NCI-H1694 treated with DMSO at 0.1 percent for 48 hours (cell line): ENCODE measurements at places on chromosomes 6 and 20.

GRCh38 chr6:151551223-151551857, 57.5 kb downstream of the CCDC170 start:
- no peak for DNase-seq

DNA sequence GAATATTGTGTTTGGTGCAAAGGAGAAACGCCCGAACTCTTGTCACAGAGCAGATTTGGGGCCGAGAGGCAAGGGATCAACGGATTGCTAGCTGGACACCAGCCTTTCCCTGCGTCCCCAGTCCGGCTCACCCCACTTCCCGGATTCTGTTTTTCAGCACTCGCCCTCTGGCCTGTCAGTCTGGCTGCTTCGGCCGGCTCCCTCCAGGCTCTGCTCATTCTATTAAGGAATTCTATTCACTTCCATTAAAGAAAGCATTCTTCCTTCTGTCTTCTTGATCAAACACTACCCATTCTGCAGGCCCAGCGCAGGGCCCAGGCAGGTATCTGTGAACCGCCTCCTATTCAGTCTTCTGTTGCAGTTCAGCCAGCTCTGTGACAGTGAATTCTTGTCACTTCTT, 91.7 kb downstream of the RNF182 start:
- no peak for DNase-seq

- DNase-seq = no peak
Observed at GRCh38 chr6:134663356-134663755, 286.5 kb downstream of the ALDH8A1 start.

- DNase-seq = no peak
Observed at GRCh38 chr6:20038410-20039204, 173.7 kb downstream of the MBOAT1 start.

- DNase-seq = no peak
Observed at GRCh38 chr20:63837479-63837878, 6.4 kb upstream of the ZBTB46 start.

- DNase-seq = peak; percentile 54
Observed at GRCh38 chr6:136317021-136317694, 27.5 kb upstream of the BCLAF1 start.

GRCh38 chr20:17493173-17493572, 38.0 kb downstream of the BFSP1 start:
- DNase-seq = no peak

GRCh38 chr20:63206878-63207277, 9.1 kb downstream of the YTHDF1 start:
- DNase-seq = no peak

DNA sequence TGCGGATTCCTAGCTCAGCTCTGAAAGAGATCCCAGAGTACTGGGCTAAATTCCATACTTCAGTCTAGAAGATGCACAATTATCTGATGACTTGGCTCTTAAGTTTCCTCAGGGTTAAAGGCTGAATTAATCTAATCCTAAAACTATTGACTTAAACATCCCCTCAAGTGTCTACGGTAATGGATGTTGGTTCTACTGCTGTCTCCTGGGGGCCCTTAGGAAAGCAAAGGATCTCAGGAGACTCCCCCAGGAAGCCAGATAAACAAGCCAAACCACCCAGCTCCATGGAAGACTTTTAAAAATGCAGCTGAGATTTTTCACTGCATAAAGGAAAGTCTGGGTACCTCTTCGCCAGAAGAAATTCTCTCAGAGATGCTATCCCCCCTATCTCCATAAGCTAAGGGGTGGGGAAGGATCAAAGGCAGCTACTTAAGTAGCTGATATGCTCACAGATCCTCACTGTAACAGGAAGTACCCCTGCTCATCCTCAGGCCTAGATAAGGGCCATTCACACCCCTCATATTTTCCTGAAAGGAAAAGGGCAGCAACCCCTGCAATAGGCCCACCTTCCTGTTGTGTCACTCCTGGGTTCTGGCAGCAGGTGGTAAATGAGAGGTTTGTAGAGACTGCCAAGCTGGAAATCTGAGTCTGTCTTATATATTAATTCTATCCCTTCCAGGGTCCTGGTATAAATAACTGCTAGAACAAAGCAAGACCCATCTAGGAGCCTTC, 9.3 kb downstream of the NDRG3 start:
- no peak for DNase-seq

DNA sequence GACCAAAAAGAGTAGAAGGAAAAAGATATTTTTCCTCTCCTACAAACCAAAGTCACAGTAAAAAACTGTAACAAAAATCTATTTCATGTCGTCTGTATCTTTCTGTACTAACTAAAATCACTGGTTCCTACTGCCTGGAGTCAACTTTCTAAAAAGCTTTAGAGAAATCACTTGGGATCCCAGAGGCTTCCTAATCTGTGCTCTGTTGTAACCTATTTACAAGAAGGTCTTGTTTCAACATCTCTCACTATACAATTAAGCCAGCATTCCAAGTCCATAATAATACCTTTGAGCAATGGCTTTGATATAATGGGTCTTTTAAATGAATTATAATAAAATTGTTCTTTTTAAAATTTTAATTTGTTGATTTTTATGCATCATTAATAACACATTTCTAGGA, 20.4 kb downstream of the RAB23 start:
- no peak for DNase-seq

- DNase-seq = no peak
Observed at GRCh38 chr20:33477386-33478234, 12.3 kb upstream of the CBFA2T2 start.

DNA sequence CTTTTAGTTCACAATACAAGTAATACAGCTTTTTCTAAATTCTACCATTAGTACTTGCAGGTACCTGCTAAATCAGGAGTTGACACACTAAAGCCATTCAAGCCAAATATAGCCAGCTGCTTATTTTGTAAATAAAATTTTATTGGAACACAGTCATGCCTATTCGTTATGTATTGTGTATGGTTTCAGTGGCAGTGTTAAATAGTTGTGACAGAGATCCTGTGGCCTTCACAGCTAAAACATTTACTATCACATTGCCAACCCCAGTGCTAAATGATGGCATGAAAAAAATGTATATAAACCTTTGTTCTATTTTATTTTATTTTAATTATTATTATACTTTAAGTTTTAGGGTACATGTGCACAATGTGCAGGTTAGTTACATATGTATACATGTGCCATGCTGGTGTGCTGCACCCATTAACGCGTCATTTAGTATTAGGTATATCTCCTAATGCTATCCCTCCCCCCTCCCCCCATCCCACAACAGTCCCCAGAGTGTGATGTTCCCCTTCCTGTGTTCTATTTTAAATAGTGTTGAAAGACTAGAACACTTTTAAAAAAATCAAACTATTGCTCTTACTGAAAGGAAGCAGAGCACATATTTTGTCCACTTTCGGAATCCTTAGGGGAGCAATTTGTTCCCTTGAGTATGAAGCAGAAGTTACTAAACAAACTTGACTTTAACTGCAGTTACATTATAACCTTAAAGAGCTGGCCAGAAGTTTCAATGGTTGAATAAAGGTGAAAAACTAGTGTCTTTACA, 115.7 kb downstream of the PRIM2 start:
- no peak for DNase-seq

GRCh38 chr6:63802606-63803206, 167.1 kb downstream of the PHF3 start:
- no peak for DNase-seq

DNA sequence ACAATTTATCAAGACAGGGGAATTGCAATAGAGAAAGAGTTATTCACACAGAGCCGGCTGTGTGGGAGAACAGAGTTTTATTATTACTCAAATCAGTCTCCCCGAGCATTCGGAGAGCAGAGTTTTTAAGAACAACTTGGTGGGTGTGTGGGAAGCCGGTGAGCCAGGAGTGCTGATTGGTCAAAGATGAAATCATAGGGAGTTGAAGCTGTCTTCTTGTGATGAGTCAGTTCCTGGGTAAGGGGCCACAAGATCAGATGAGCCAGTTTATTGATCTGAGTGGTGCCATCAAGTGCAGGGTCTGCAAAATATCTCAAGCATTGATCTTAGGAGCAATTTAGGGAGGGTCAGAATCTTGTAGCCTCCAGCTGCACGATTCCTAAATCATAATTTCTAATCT, 50.0 kb upstream of the ECI2 start:
- no peak for DNase-seq

DNA sequence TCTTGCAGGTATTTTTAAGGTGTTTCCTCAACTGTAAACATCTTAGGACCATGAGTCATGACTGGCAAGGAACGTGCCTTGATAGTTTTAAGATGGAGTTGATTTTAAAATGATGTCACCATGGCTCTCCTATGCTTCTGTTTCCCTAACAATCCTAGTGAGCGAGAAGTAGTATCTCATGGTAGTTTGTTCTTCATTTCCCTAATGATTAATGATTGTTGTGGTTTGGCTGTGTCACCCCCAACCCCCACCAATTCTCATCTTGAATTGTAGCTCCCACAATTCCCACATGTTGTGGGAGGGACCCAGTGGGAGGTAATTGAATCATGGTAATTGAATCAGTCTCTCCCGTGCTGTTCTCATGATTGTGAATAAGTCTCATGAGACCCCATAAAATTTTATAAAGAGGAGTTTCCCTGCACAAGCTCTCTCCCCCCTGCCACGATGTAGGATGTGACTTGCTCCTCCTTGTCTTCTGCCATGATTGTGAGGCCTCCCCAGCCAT, 16.8 kb upstream of the BNIP5 start:
- DNase-seq = no peak

DNA sequence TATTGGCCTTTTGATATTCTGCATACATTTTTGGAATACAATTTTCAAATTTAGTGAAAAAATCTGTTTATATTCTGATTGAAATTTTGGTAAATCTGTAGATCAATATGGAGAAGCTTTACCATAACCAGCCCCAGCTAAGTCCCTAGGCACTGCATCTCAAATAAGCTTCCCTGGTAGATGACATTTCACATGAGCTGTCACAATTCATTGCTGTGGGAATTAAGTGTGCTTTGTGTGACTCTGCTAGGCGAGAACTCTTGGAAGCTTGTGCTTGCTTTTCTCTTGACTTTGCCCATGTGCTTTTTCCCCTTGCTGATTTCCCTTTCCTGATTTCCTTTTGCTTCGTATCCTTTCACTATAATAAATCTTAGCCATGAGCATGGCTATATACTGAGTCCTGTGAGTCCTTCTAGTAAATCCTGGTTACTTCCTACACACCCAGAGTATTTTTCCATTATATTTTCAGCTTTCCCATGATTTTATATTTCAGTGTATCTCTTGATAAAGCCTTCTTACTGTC, 166.5 kb upstream of the MMS22L start:
- no peak for DNase-seq
